EH (cell line): ENCODE measurements at places on chromosomes 11 and 22.

DNA sequence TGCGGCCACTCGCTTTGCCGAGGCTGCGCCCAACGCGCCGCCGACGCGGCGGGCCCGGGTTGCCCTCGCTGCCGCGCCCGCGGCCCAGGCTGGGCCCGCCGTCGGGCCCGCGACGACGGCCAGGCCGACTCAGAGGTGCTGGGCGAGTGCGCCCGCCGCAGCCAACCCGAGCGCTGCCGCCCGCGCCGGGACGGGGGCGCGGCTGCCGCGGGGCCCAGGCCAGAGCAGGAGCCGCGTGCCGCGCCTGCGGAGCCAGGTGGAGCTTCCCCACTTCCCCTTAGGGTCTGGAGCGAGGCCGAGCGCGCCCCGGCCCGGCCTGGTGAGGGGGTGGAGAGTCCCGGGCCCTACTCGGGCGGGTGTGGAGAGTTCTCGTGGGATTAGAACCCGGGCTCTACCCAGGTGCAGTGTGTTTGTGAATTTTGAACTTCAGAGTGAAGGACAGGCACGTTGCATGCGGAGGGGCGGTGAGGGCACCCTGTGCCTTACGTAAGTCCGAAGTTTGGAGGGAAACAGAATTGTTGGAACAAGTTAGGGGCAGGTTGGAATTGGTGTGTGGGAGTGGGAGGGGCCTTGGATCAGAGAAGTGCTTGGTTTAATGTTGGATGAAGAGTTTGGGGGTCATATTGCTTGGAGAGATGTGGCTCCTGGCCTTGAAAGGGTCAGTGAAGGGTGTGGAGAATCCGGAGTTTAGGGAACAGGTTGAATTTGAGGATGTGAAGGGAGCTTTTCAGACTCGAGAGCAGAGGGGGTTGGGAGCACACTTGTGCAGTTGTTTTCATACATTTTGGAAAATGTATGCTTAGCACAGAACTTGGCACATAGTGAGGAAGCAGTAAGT lies 697 bp downstream of the RNF169 start:
- peak; percentile 43 for DNase-seq

- no peak for DNase-seq
These were observed 839 bp downstream of the LRRN4CL start for GRCh38 chr11:62688491-62688890.

GRCh38 chr11:10597877-10598351 lies 29.4 kb upstream of the LYVE1 start:
- no peak for DNase-seq

- no peak for DNase-seq
These were observed 396.8 kb upstream of the CCDC179 start for GRCh38 chr11:23257088-23257487.

DNA sequence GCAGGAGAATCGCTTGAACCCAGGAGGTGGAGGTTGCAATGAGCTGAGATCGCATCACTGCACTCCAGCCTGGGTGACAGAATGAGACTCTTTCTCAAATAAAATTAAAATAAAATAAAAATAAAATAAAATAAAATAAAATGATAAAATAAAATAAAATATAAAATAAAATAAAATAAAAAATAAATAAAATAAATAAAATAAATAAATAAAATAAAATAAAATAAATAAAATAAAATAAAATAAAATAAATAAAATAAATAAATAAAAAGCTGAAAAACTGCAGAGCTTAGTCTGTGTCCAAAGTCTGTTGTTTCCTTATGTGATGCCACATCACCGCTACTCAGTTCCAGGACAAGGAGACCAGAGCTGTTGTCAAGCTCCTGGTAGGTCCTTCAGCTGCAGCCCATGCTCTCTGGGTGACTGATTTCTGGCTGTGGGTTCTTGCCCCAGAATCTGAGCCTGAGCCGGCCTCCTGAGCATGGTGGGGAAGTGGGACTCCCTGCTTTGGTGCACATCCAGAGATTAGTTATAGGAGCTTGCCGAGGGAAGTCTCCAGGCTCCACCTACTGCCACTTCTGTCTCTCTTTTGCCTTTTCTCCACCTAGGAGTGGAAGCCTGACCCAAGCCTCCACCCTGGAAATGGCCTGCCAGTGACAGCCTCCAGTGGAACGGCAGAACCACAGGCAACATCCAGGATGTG lies 31.3 kb upstream of the ADA2 start:
- no peak for DNase-seq

GRCh38 chr11:116107229-116107628 lies 603.0 kb upstream of the CADM1 start:
- DNase-seq: no peak

- DNase-seq: no peak
These were observed 15.5 kb downstream of the OR6Q1 start for GRCh38 chr11:58046231-58046630.

DNA sequence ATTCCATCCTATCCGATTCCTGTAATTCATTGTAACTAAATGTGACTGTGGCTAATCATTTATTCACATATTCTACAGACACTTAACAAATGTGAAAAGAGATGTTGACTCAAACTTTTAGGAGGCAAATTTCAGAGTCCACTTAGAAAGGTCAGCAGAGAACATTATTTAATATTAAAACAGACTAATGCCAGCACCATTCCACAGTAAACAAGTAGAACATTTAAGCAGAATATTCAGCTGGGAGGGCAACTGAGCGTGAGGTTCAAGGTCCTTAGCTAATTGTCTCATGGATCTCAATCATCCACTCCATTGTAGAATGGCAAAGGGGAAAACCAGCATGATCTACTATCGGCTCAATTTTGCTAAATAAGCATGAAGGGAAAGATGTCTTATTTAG lies 5.1 kb upstream of the SLC5A12 start:
- DNase-seq: no peak

DNA sequence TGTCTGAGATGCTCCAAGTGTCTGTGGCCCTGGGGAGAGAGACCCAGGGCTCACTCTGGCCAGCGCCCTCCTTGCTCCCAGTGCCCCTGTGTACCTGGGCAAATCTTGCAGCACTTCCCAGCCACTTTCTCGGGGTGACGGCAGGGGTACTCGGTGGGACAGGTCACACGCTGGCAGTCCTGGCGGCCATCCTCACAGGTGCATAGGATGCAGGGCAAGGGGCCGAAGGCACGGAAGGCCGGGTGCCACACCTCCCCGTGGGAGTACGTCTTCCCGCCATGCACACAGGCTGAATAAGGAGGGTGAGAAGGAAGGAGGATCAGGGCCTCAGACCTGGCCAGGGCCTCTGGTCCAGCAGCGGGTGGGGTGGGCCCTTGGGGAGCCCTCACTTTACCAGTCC lies 28.0 kb downstream of the CHRDL2 start:
- DNase-seq: no peak

DNA sequence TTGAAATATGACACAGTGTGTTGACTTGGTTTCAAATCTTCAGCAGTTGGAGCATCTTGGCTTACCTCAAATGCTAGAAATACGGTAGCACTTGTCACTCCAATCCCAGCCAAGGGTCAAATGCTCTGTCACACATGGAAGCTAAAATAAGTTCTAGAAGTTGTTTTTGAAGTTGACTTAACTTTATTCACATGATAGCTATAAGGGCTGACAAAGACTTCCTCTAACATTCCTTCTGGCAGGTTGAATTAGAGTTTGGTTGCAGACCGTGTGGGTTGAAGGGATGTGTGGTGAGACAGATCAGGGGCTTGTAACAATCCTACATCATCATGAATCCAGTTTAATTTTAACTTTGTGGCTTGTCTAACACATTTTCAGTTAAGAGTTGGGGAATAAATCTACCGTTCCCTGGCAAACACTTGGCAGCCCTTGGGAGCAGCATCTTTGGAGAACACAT lies 4.6 kb downstream of the SLN start:
- no peak for DNase-seq

- no peak for DNase-seq
These were observed 7.3 kb downstream of the SLC15A3 start for GRCh38 chr11:60944490-60945294.

DNA sequence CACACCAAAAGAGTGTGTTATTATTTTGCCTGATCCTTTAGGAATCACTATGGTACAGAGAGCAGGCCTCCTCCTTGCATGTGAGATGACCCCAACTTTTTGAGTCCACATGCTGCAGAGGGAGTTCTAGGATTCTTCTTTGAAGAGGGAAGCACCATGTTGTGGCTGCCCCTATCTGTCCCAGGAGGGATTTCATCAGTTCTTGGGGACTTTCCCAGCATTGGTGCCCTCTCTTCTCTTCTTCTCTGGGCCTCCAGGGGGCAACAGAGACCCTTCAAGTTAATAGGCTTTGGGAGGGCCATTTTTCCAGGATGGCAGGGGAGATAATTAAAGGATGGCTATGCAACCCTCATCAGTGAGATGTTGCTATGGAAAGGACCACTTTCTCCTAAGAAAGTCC lies 3.6 kb downstream of the MMP1 start:
- peak; percentile 66 for DNase-seq

GRCh38 chr11:27367881-27368280 lies 4.9 kb upstream of the CCDC34 start:
- no peak for DNase-seq

DNA sequence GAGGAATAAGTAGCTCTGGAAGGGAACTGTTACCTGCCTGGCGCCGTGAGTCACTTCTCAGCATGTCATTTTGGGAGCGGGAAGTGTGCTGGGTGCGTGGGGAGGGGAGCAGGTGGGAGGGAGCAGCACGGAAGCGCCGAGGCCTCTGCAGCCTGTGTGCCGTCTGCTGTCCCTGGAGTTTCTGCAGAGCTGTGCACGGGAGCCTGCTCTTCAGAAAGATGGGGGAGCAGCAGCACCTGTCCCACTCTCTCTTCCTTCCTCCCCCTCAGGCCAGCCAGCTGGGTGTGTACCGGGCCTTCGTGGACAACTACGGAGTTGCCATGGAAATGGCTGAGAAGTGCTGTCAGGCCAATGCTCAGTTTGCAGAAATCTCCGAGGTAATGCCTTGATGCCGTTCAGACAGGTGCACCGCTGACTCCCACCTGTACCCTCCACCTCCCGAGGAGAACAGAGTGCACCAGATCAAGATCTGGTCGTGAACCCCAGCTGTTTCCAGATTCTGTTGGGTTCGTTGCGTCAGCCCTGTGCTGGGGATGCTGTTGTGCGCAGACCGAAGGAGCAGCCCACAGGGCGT lies 87.9 kb downstream of the BCR start:
- no peak for DNase-seq

GRCh38 chr11:125399945-125400344 lies 96.1 kb downstream of the FEZ1 start:
- no peak for DNase-seq

DNA sequence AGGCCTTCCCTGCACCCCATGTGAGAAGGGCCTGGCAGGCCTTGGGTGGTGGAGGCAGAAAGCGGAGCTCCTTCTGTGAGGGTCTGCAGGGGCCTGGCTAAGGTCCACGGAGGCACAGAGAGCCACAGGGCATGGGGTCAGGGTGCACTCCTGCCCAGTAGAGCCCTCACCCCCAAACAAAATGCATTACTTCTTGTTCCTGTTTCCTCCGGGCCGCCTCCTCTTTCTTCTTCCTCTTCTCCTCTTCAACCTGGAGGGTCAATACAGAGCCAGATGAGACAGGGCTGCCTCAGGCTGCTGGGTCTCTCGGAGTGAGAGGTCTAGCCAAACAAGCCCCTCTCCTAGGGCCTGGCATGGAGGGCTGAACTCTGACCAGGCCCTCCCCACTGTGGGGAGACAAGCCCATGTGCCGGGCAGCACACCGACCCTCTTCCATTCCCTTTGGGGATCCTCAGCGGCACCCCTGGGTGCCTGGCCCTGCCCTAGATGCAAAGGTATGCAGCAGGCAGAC lies 10.3 kb upstream of the NAP1L4 start:
- no peak for DNase-seq

- DNase-seq: peak; percentile 53
These were observed 39.7 kb downstream of the FLI1 start for GRCh38 chr11:128733440-128734102.

- no peak for DNase-seq
These were observed 5.2 kb downstream of the APOL1 start for GRCh38 chr22:36257948-36258670.
